ENCODE measurements at places on chromosomes 1 and 21. TPM values are rescaled to one million over a fixed set of nuclear protein-coding genes. Genes with fewer than 3 reads are reported as not detected.

DNA sequence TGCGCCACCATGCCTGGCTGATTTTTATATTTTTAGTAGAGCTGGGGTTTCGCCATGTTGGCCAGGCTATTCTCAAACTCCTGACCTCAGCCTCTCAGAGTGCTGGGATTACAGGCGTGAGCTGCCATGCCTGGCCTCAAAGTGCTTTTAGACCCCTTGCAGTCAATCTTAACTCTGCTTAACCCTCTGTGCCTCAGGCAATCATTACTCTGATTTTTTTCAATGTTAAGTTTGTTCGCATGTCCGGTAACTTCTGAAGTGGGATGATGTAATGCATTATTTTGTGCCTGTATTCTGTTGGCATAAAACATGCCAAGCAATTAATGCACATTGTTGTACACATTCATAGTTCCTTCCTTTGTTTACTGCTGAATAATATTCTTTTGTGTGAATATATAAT, 18.6 kb downstream of the SMG7 start:
- no peak overlapping the region for H3K4me3 ChIP-seq
- peaks cover 2% of the 10 kb centered on the region for H3K36me3 ChIP-seq
- no peak overlapping the region for H3K27ac ChIP-seq
- no peaks in the 10 kb centered on the region for H3K4me1 ChIP-seq
- no peaks in the 10 kb centered on the region for H3K27me3 ChIP-seq

- H3K4me1 ChIP-seq = peaks cover 11% of the 10 kb centered on the region
- H3K27ac ChIP-seq = no peak overlapping the region
- H3K27me3 ChIP-seq = no peaks in the 10 kb centered on the region
These were observed 213.7 kb downstream of the SDCCAG8 start for GRCh38 chr1:243469497-243469896.

KMO gene
- not detected for total RNA-seq

PKP1 gene
- not detected for total RNA-seq

ARHGAP30 gene
- not detected for total RNA-seq

STIL gene
- 4.7 TPM for total RNA-seq
